ENCODE measurements at places on chromosomes 5 and 9.

DNA sequence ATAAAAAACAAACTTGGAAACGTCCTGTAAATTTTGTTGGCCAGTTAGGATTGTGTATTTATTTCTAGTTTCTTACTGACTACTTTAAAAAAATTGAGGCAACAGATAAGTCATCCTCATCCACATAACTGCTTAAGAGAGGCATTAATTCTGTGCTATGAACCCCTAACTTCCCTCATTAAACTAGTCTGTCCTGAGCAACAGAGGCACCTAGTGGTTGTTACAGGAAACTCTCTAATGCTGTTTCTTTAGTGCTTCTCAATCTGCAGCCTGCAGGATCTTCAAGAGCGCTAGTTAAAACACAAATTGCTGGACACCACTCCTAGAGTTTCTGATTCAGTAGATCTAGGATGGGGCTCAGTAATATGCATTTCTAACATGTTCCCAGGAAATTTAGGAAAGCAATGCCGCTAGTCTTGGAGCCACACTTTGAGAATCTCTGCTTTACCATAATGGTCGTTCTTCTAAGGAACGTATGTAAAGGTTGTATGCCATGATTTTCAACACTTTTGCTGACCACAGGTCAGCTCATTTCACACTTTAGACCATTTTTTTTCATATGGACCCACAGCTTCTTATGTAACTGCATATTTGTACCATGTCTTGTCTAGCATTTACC is 410.1 kb upstream of the SMARCA2 start:
- DNase-seq = peak; percentile 35

- DNase-seq = peak; percentile 74
These were observed 31.4 kb upstream of the EGFL7 start for GRCh38 chr9:136631038-136632000.

DNA sequence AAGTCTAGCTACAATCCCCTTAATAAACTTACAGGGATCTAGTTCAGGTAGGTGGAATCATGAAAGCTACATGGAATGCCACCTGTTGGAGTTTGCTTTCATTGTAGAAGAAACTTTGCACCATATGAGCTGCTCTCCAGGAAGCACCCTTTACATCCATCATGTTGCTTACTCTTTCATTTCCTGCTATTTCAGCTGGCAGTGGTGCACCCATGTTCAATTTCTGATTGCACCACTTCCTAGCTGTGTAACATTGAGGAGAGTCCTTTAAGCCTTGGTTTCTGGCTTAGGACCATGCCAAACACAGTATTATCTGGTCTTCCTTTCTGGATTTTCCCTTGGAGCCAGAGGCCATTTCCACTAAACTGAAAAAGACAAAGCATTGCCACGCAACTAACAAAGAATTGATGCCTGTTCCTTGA is 123.3 kb upstream of the SLC12A2 start:
- no peak for DNase-seq

GRCh38 chr5:149282966-149283332 is 11.3 kb downstream of the AFAP1L1 start:
- DNase-seq = no peak

DNA sequence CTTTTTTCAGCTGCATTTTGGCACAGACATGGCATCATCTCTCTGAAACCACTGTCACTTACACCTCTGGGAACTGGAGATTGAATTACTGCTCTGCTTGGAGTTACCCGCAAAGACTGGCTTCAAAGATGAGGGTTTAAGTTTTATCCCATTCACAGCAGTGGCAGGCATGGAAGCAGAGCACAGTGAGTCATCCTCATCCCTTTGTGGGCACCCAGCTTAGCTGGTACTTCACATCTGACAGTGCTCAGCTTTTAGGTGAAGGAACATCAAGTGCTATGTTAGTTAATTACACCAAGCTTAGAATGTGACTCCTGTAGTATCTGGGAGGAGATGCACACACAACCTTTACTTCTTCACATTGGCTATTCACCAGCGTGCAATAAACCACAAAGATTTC is 24.8 kb upstream of the ALDH1A1 start:
- peak; percentile 20 for DNase-seq

GRCh38 chr5:131783874-131784273 is 12.9 kb downstream of the FNIP1 start:
- DNase-seq = no peak

All from fibroblast of skin of back (primary cell).